ENCODE measurements at places on chromosomes 12 and 14.

GRCh38 chr14:77120771-77121743 lies 20.5 kb downstream of the ZDHHC22 start:
- DNase-seq: no peak

GRCh38 chr14:53047307-53048069 lies 96.6 kb upstream of the FERMT2 start:
- no peak for DNase-seq

- DNase-seq: no peak
Observed at GRCh38 chr12:89968151-89968700, 259.6 kb upstream of the ATP2B1 start.

- no peak for DNase-seq
Observed at GRCh38 chr12:3596703-3597415, 105.9 kb downstream of the PRMT8 start.

DNA sequence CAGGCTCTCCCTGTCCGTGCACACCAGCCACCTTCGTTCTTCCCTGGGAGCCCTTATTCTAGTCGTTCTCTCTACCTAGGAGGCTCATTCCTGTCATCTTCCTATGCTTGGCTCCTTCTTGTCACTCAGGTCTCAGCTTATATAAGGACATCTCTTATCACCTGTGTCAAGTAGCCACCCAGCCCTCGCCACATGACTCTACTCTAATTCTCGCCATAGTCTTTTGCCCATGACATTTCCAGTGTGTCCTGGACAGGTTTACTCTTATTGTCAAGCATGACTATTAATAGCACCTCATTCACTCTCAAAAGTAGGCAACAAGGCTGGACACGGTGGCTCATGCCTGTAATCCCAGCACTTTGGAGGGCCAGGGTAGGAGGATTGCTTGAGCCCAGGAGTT lies 175.7 kb upstream of the NUDT4 start:
- no peak for DNase-seq

- no peak for DNase-seq
Observed at GRCh38 chr12:126355346-126355745, 1290.1 kb downstream of the AACS start.

DNA sequence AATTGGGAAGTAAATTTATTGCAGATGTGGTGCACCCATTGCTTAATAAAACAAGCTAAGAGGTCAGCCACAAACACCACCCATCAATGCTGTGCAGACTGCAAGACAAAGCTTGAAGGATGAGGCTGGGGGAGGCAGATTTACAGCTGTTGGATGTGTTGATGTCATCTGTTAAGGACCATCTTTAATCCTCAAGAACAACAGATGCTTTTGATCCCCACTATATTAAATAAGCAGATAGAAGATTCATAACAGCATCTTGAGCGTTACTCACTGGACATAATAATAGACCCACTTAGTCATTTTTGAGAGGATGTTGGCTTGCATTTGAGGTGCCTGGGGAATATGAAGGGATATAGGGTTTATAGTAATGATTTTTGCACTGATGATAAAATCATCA lies 58.8 kb downstream of the GPR68 start:
- no peak for DNase-seq

DNA sequence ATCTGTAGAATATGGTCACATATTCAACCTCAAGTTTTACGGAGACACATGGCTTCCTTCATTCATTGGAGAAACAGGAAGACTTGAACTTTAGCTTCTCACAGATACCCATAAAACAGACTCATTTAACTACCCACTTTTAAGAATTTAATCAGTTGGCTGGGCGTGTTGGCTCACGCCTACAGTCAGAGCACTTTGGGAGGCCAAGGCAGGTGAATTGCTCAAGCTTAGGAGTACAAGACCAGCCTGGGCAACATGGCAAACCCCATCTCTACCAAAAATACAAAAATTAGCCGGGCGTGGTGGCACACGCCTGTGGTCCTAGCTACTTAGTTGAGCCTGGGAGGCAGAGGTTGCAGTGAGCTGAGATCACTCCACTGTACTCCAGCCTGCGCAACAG lies 64.7 kb upstream of the STAC3 start:
- no peak for DNase-seq

GRCh38 chr12:42590330-42590934 lies 886 bp upstream of the PRICKLE1 start:
- no peak for DNase-seq

Data from stimulated activated CD4-positive, alpha-beta T cell treated with anti-CD3 and anti-CD28 coated beads, TNF-alpha, amount 100 ng/mL, for 48 hours (primary cell).